Thymus (tissue), 14 donors: ENCODE measurements at places on chromosomes 4 and X.

GRCh38 chr4:127188847-127189246 lies 443.9 kb upstream of the INTU start:
- no peak for DNase-seq

- no peak for DNase-seq
Measured at GRCh38 chr4:4330794-4331193, 40.7 kb downstream of the ZBTB49 start.

- DNase-seq, result no peak
Measured at GRCh38 chrX:66021765-66022631, 17.9 kb downstream of the VSIG4 start.

- DNase-seq, result no peak
Measured at GRCh38 chr4:149980121-149980682, 98.0 kb upstream of the DCLK2 start.

- DNase-seq, result no peak
Measured at GRCh38 chr4:41538887-41539498, 1.0 kb downstream of the LIMCH1 start.

DNA sequence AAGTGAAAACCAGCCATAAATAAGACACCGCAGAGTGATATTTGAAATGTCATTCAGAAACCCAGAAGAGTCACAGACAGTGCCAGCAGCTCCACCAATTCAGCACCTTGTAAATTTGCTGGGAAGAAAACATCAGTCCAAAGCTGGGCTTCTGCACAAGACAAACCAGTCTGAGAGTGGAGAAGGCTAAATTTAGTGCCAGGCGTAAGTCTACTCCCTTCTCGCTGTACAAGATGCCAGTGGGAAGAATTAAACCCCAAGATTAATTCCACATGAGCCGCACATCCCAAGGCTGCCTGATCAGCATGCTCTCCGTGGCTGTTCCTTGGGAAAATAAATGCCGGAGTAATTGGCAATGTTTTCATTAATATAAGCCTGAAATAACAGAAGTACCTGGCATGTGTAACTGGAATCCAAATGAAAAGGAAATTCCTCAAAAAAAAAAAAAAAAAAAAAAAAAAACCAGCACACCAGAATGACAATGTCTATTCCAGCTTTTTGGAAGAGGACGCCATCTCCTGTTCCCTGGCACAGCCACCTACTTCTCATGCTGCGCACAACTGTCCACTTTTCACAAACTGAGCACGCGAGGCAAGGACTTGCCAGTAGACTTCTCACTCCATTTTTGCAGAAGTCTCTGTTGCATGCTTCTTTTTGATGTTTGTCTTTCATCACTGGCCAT lies 95.5 kb downstream of the NSUN7 start:
- DNase-seq, result no peak

- no peak for DNase-seq
Measured at GRCh38 chr4:123821861-123822260, 425.3 kb downstream of the SPRY1 start.

DNA sequence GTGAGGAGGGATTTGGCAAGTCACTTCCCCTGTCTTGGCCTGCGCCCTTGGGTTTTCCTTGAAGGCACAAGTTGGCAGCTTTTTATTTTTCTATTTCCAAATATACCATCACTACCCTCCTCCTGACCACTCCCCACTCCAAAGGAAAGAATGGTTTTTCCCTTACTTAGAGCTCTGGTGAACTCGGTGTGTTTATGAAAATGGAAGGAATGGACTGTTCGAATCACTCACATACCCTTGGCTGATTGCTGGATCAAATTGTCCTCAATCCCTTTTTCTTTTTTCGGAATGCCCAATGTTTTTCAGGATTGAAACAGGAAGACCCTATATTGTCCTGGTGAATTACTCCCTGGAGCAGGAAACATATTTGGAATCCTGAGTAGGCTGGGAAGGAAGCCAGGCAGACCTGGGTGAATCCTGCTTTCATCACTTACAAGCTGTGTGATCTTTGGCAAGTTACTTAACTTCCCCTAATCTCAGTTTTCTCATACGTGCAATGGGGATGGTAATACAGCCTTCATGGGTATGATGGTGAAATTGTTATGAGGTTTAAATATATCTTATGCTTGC lies 70.7 kb downstream of the RTL5 start:
- DNase-seq, result no peak

GRCh38 chr4:185020293-185020808 lies 2.1 kb downstream of the HELT start:
- no peak for DNase-seq

DNA sequence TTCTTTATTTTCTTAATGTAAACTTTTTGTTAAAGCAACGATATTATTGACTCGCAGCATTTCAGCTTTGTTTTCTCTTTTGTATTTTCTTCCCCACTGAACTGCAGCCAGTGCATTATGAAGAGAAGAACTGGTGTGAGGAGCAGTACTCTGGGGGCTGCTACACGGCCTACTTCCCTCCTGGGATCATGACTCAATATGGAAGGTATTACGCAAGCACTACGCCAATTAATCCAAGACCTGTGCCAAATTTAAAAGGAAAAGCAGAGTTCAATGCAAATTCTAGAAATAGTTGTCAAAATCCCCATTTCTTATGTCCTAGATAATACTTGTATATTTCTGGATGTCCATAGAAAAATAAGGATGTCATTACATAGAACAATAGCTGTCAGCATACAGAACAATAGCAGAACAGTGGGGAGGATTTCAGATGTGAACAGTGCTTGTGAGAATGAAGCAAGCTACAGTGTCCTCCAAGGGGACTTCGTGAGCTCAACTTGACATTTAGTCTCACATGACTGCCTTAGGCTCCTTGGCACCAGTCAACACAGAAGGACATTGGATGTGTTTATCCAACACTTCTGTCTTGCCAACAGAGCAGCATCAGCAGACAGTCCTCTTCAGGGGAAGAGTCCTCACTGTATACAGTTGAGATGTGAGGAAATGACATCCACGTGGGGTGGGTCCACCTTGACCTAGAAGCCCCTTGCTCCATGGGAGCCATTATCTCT lies 85.9 kb downstream of the MAOA start:
- DNase-seq, result no peak

- no peak for DNase-seq
Measured at GRCh38 chrX:132001127-132001526, 22.0 kb upstream of the STK26 start.

DNA sequence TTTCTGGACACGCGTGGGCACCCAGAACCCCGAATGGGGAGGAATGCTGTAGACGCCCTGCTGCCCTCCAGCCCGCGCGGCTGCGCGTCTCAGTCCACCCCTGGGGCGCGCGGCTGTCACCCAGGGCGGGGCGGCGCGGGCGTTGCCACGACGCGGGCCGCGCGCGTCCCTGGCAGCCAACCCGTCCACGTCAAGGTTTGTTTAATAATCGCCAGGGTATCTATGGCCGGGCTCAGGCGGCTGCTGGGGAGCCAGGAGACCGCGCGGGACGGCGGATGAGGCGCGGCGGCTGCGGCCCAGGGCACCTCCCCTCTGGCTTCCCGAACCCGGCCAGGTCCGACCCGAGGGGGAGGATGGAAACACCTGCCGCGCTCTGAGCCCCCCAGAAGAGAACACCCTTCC lies at the start of gene SPATA18:
SPATA18 (plus strand) TSS at position 92 of the 402 bp plus-strand sequence. CDS start 401 bp downstream, outside the sequence.
- no peak for DNase-seq

GRCh38 chr4:17534705-17535104 lies 19.7 kb downstream of the CLRN2 start:
- no peak for DNase-seq

GRCh38 chrX:153922932-153923857 lies 2.9 kb downstream of the ARHGAP4 start:
- DNase-seq, result no peak

- DNase-seq, result no peak
Measured at GRCh38 chr4:57475424-57475823, 365.2 kb upstream of the IGFBP7 start.

DNA sequence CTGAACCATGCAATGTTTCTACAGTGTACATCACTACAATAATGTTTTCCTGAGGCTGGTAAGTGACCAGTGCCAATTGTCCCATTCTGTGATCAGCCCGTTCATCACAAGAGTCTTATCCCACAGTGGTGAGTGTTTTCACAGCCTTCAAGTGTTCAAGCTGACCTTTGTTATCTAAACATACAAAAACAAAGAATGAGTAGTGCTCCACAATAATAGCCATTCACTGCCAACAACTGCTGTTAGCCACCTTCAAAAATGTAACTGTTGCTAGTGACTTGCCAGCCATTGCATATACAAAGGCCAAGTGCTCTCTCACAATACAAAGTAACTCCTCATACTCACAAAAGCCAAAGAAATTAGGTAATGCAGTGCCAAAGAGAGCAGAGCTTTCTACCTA lies 1084.1 kb downstream of the FAM133A start:
- DNase-seq, result no peak

GRCh38 chr4:59537246-59537886 lies 1662.8 kb upstream of the ADGRL3 start:
- DNase-seq, result no peak

DNA sequence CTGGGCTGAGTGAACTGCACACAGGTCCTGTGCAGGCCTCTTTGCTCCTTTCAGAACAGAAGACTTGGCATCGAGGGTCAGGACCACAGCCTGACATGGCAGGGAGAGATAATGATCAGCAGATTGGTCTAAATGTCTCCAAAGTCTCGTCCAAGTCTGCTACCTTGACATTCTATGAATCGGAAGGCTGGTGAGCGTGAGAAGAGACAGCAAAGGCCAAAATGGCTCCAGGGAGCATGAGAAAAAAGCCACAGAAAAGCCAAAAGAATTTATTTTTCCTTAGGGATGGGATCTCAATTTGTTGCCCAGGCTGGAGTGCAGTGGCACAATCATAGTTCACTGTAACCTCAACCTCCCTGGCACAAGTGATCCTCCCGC lies 32.3 kb upstream of the IQSEC2 start:
- DNase-seq, result no peak

GRCh38 chr4:139950568-139950967 lies 203.4 kb downstream of the MAML3 start:
- peak; percentile 37 for DNase-seq

GRCh38 chrX:40922307-40922706 lies 162.9 kb upstream of the USP9X start:
- DNase-seq, result no peak

DNA sequence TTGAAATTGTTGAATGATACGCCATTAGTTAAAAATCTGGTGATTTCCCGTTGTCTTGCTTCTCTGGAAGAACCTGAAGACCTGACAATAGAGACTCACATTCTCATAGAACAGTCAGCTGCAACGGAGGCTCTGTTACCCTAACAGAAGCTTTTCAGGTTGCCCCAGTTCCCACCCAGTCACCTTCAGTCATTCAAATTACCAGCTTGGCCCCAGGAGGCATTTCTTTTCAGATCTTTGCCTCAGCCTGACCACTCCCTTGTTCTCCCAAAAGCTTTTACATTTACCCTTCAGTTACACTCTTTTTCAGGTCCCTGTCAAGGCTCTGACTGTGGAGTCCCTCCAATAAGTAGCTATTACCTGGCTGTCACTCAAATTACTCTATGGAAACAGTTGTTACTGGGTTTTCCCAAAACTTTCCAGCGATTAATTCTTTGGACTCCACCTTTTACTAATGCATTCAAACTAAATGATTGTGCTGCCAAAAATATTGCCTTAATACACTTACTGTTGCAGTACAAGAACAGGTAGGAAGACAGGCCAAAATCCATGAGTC lies 162.2 kb upstream of the FTHL17 start:
- no peak for DNase-seq

- DNase-seq, result no peak
Measured at GRCh38 chrX:17878028-17878670, 17.1 kb upstream of the RAI2 start.

GRCh38 chr4:87469390-87469789 lies 47.0 kb downstream of the NUDT9 start:
- DNase-seq, result no peak

DNA sequence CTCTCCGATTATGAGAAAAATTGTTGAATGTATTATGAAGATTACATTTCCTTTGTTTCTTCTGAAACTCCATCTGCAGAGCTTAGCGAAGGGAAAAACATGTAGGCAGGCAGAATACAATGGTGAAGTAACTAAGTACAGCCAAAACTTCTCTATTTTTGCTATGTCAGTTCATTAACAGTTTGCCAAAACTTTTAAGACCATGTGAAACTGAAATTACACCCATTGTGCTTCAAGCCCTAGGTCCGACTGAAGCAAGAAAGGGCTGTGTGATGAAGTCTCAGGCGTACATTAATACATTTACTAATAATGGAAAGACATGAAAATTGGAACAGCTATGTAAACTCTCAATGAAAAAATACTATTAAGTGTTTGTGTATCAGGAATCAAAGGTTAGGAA lies 398.0 kb downstream of the MAPK10 start:
- DNase-seq, result no peak

DNA sequence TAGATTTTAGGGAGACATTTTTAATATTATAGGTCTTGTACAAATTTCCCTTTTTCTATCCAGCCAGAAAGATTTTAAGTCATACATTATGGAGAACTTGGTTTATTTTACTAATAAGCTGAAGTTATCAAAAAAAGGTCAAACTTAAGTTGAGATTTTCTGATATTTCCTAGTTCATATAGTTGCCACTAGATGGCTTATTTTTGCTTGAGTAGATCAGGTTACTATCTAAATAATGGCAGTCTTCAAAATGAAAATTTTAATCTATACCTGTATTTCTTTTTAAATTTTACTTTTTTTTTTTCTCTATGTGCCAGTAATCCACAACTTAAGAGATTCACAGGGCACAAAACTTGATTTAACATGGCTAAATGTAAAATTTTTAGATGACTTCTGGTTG lies 52.3 kb downstream of the USP9X start:
- DNase-seq, result no peak
